ENCODE measurements at places on chromosomes 11 and 22.

DNA sequence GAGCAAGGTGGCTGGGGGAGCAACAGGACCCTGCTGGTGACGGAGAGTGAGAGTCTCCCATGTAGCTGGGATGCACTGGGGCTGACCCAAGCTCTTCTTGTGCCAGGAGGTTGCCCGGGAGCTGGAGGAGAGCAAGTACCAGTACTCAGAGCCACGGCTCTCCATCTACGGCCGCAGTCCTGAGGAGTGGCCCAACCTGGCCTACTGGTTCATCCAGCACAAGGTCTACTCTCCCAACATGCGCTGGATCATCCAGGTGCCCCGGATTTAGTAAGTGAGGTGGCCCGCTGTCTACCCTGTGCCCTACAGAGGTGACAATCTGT is 40.4 kb downstream of the AMPD3 start:
- DNase-seq, result no peak

GRCh38 chr22:46084943-46085827 is 65.1 kb upstream of the PPARA start:
- peak; percentile 84 for DNase-seq

- peak; percentile 25 for DNase-seq
These were observed at the start of gene DRD2 for GRCh38 chr11:113475160-113475761. TSS of gene DRD2 (minus strand) at chr11:113475398. CDS start at chr11:113424651, 50,747 bp downstream.

GRCh38 chr22:44575381-44576268 is 77.6 kb upstream of the RTL6 start:
- DNase-seq, result no peak
